Activated naive CD8-positive, alpha-beta T cell treated with anti-CD3 and anti-CD28 coated beads, Interleukin-2, amount 10 ng/mL, durations not matched to agents 7 days and 5 days (primary cell): ENCODE measurements at places on chromosomes 11 and 22. TPM values are rescaled to one million over a fixed set of nuclear protein-coding genes. Genes with fewer than 3 reads are reported as not detected.

MED17 gene
- total RNA-seq = 43.0 TPM

MYOD1 gene
- total RNA-seq = not detected

MYO18B gene
- total RNA-seq = 3.7 TPM

TBX10 gene
- total RNA-seq = not detected

NAV2 gene
- 4.1 TPM for total RNA-seq

BRD1 gene
- 56.9 TPM for total RNA-seq

SUN2 gene
- total RNA-seq = 607 TPM

DNA sequence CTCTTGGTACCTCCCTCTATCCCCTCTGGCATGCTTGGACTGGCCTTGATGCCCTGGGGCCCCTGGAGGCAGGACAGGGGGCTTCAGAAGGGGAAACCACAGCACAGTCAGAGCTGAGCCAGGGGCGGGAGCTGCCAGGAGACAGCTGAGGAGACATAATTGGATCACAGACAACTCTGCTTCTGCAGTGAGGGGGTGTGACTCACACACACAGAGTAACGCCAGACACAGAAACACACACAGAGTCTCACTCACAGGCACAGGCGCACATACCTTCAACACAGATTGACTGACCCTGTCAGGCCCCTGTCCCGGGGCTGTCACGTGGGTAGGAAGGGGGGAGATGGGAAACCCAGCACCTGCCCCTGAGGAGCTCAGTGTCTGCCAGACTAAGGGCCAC is 20.6 kb downstream of the STARD10 start:
- peaks cover 2% of the 10 kb centered on the region for H3K27me3 ChIP-seq
- DNase-seq = no peak
- H3K36me3 ChIP-seq = no peaks in the 10 kb centered on the region

- peaks cover 5% of the 10 kb centered on the region for H3K4me1 ChIP-seq
- DNase-seq = no peak
- peaks cover 30% of the 10 kb centered on the region for H3K36me3 ChIP-seq
- no peak overlapping the region for H3K4me3 ChIP-seq
Observed at GRCh38 chr22:42065438-42066125, 5.0 kb downstream of the NAGA start.

DNA sequence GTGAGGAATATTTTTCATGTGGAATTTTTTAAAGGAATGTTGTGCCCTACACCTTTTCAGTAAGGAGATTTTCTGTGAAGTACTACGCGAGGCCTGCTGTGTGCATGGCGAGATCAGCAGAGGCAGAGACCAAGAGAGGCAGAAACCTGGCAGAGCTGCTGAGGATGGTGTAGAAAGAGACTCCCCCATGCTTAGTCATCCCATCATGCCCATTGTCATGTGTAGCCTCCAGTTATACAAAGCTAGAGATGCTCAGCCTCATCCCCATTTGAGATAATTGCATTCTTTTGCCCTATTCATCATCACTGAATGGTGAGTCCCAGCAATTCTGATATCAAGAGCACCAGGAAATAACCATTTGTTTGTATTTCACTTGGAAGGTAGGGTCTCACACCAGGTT is 3.0 kb upstream of the MS4A7 start:
- H3K27me3 ChIP-seq = peaks cover 9% of the 10 kb centered on the region
- H3K4me3 ChIP-seq = no peak overlapping the region
- no peak for DNase-seq
- H3K36me3 ChIP-seq = no peaks in the 10 kb centered on the region

DNA sequence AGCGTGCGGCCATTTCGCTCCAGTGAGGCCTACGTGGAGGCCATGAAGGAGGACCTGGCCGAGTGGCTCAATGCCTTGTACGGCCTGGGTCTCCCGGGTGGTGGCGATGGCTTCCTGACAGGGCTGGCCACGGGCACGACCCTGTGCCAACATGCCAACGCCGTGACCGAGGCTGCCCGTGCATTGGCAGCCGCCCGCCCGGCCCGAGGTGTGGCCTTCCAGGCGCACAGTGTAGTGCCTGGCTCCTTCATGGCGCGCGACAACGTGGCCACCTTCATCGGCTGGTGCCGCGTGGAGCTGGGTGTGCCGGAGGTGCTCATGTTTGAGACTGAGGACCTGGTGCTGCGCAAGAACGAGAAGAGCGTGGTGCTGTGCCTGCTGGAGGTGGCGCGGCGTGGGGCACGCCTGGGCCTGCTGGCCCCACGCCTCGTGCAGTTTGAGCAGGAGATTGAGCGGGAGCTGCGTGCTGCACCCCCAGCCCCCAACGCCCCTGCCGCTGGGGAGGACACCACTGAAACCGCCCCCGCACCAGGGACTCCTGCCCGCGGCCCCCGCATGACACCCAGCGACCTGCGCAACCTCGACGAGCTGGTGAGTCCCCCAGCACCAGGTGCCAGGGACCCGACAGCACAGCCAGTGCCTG is 1.8 kb downstream of the GAS2L1 start:
- peak; percentile 37 for DNase-seq
- H3K4me1 ChIP-seq = peaks cover 20% of the 10 kb centered on the region
- peaks cover 16% of the 10 kb centered on the region for H3K27me3 ChIP-seq
- peak overlapping the region; percentile 87 for H3K4me3 ChIP-seq

DNA sequence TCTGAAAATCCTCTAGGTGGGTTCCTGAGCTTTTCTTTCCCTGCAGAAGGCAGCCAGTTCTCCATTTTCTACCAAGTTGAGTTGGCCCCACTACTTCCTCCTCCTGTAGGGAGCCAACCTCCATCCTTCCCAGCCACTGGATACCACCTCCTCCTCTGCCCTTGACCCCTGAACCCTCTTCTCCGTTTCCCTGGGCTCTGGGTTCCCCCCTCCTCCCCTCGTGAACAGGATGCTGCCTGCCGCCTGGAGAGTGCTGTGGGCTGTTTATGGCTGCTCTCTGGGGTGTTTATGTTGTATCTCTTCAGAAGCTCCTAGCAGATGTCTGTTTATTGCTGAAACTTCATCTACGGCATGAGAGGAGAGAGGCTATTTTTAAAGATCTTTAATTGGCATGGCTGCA is 8.6 kb downstream of the MICAL2 start:
- H3K27ac ChIP-seq = no peak overlapping the region
- no peak for DNase-seq
- peaks cover 26% of the 10 kb centered on the region for H3K4me1 ChIP-seq
- peaks cover 2% of the 10 kb centered on the region for H3K27me3 ChIP-seq
- no peak overlapping the region for H3K4me3 ChIP-seq

DNA sequence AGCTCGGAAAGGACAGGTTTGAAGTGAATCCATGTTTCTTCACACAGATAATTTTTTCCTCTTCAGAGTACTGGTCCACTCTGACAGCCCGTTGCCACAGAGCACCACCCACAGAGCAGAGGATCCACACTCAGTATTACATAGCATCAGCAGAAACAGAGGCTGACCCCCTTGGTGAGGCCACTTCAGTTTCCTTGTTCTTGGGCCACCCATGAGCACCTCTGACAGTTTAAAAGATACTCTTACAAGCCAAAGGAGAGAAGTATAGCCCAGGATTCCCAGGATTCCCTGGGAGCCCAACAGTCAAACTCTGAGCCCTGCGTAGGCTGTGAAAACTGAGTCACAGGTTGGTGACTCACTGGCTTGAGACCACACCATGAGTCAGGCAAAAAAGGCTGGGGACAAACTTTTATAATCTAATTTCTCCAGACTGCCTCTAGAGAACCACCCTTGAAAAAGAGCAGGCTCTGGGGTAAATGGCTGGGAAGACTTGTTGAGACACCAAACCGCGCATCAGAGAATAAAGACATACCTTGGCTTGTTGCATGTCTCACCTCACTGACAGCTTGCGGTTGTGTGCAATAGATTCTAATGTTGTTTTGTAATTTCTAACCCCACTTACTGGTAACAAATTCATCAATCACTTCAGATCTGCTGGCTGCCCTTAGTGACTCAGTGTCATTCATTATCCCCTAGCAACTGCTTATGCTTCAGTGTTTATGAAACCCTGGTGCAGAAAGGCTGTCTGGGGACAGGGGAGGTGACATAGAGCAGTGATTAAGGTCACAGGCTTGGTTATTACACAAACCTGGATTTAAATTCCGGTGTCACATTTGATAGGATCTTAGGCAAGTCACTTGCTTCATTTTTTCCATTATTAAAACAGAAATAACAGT is 56.9 kb upstream of the PRSS23 start:
- peaks cover 14% of the 10 kb centered on the region for H3K27me3 ChIP-seq
- DNase-seq = no peak
- H3K36me3 ChIP-seq = no peaks in the 10 kb centered on the region
- H3K4me3 ChIP-seq = no peak overlapping the region

- no peak overlapping the region for H3K4me3 ChIP-seq
- no peaks in the 10 kb centered on the region for H3K4me1 ChIP-seq
- H3K27me3 ChIP-seq = peaks cover 3% of the 10 kb centered on the region
- H3K36me3 ChIP-seq = no peaks in the 10 kb centered on the region
Observed at GRCh38 chr22:27531782-27532530, 269.6 kb downstream of the MN1 start.

GRCh38 chr11:120877746-120878365 is 146.0 kb upstream of the TBCEL start:
- peaks cover 11% of the 10 kb centered on the region for H3K27me3 ChIP-seq
- no peak for DNase-seq
- no peak overlapping the region for H3K4me3 ChIP-seq
- no peaks in the 10 kb centered on the region for H3K36me3 ChIP-seq

DNA sequence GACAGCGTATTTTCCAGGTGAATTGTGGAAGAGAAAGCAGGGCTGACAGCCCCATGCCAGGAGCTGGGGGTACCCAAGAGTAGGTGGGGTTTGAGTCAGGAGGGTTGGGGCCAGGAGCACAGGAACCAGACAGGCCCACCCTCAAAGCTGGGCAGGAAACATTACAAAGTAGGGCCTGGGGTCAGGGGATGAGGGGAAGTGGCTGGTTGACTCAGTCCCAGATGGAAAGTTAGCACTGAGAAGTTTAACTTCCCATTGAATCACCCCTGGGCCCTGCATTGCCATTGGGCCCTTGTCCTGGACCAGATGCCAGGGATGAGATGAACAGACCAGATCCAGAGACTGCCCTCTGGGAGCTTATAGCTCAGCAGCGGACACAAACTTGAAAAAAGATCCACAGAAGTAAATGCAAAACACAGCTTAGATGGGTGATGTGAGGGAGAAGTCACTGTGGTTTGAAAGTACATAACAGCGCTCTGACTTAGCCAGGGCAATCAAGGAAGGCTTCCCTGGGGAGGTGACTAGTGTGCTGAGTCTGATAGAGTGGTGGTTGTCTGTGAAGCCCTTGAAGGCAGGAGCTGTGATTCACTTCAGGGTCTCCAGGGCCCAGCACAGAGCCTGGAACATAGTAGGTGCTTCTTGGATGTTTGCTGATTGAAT is 2.2 kb downstream of the MAFF start:
- H3K27ac ChIP-seq = peak overlapping the region; percentile 26
- H3K4me3 ChIP-seq = peak overlapping the region; percentile 90
- no peaks in the 10 kb centered on the region for H3K27me3 ChIP-seq
- peaks cover 37% of the 10 kb centered on the region for H3K4me1 ChIP-seq

DNA sequence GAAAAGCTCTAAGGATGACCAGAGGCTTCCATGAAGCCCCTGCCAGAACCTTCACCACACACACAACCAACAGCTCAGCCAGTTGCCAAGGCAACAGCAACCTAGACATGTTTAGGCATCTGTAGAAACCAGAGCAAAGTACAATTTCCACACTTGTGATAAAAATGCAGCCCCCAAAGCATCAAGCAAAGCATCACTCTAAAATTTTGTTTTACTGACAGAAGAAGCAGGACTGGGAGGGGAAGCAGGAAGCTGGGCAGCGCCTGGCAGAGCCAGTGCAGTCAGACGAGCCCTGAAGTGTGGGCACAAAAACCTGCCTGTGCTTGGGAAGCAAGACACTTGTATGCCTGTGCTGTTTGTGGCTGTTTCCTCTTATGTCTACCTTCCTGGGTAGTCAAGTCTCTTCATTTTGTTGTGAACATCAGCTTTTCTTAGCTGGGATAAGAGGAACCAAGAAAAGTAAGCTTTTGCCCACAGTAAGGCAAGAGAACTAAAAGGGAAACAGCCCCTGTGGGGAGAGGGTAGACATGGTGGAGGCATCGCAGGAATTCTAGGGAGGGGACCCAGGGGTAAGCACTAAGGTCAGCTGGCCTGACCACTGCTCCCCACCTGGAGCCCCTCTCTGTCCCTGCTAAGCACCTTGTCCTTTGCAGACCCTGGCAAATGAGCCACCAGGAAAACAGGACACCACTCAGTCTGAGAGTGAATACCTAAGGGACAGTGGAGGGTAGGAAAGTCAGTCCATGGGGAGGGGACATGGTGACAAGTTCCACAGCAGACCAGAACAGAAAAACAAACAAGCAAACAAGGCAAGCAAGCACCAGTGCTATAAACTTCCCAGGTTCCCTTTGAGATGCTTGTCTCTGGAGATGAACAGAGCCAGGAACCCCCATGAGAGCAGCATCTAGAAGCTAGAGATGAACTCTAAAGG is 13.4 kb downstream of the PACSIN2 start:
- no peaks in the 10 kb centered on the region for H3K27me3 ChIP-seq
- peaks cover 9% of the 10 kb centered on the region for H3K36me3 ChIP-seq
- H3K27ac ChIP-seq = peak overlapping the region; percentile 17
- peaks cover 66% of the 10 kb centered on the region for H3K4me1 ChIP-seq
- peak overlapping the region; percentile 38 for H3K4me3 ChIP-seq
